Activated CD8-positive, alpha-beta memory T cell treated with anti-CD3 and anti-CD28 coated beads, Interleukin-2, amount 50 U/mL, for 4 hours (primary cell): ENCODE measurements at places on chromosomes 7 and 10.

DNA sequence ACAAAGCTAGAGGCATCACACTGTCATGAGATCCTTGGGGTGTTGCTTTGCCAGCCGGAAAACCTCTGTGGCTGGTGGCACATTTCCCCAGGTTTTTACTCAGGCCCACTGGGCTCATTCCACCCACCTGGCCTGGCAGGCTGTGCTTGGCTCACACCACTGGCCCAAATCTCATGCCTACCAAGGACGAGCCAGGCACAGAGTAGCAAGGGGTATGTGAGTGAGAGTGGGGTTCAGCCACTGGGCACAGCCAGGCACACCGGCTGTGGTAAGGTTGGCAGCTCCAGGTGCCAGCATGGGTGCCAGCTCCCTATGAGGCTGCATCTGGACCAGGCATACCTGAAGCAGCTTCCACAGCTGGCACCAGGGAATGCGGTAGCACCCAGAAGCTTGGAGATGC lies 21.4 kb downstream of the STEAP1 start:
- DNase-seq, result no peak

DNA sequence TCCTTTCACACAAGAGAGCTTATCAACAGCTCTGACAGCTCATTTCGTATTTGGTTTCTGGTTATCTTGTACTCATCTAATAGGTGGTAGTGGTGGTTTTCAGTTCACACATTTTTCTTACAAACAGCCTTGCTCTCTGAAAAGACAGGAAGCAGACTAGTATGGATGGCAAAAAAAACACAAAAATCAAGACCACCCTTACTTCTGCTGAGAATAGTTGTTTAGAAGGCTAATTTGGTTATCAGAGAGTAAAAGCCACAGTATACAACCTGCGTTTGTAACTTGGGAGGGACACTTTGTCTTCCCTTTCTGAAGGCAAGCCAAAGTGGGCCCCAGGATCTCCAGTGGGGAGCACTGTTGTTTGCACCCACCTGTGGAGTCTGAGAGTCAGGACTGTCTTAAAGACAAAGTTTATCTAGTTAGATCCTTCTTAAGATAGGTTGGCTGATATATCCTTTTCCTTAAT lies 68.0 kb downstream of the PIP4K2A start:
- no peak for DNase-seq

DNA sequence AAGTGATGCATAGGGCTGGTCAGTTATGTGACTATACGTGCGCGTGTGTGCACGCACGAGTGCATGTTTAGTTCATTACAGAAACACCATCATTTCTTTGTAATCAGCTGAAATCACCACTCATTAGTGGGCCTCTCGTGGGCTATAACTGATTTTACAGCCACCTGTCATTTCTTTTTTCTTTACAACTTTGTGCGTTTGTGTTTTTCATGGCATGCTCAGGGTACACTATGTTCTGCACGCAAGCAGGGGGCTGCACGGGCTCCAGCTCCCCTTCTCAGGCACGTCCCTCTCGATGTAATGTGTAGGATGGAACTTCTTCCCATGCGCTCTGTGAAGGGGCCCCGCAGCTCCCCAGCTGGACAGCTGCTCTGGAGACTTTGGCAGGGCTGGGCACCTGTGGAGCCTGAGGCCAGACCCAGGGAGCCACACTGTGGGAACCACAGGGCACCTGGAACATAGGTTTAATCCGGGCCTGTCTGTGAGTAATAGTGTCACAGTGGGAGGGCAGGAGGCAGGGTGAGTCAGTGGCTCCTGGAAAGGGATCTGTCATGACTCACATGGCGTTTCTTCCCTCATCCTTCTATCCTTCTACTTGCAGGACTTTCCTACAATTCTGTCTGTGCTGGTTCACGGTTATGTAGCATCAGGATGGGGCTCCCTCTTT lies 4.9 kb downstream of the GCK start:
- no peak for DNase-seq

GRCh38 chr10:12656518-12657142 lies 307.3 kb downstream of the CAMK1D start:
- DNase-seq, result no peak

- DNase-seq, result no peak
These were observed 93.6 kb downstream of the HTR5A start for GRCh38 chr7:155163696-155164095.
